ENCODE measurements at places on chromosomes 1 and 21.

DNA sequence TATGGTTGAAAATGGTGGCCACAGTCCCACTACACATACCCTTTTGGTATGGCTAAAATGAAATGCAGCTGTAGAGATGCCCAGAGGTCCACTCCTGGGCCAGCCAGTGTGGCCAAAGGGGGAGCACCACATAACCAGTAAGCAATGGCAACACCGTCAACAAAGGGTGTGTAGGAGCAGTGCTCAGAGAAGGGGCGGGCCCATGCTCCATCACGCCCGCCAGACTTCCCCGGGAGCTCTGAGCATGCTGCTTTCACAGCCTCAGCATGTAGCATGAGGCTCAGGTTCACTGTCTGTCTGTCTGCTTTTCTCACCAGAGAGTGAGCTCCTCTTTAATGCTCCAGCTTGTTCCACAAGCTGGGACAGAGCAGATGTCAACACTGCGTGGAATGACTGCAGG, 537.6 kb downstream of the MATN1 start:
- DNase-seq, result no peak

- DNase-seq, result no peak
Measured at GRCh38 chr1:243745356-243745755, 104.7 kb downstream of the AKT3 start.

DNA sequence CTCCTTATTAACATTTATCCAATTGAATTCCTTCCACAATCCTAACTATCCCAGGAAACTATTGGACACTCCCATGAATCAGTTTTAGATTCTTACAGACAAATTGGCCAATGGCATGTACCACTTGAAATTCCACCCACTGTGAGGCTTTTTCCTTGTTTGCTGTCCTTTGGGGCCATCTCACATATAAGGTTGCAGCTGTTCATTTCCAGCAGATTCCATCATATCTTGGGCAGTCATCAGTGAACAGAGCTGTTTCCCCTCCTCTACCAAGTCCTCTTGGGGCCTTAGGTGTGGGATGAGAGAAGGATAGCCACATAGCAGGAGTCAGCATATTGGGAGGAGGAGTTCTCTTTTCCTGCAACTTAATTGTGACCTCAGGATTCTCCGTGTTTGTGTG, 109.1 kb downstream of the HHAT start:
- no peak for DNase-seq

DNA sequence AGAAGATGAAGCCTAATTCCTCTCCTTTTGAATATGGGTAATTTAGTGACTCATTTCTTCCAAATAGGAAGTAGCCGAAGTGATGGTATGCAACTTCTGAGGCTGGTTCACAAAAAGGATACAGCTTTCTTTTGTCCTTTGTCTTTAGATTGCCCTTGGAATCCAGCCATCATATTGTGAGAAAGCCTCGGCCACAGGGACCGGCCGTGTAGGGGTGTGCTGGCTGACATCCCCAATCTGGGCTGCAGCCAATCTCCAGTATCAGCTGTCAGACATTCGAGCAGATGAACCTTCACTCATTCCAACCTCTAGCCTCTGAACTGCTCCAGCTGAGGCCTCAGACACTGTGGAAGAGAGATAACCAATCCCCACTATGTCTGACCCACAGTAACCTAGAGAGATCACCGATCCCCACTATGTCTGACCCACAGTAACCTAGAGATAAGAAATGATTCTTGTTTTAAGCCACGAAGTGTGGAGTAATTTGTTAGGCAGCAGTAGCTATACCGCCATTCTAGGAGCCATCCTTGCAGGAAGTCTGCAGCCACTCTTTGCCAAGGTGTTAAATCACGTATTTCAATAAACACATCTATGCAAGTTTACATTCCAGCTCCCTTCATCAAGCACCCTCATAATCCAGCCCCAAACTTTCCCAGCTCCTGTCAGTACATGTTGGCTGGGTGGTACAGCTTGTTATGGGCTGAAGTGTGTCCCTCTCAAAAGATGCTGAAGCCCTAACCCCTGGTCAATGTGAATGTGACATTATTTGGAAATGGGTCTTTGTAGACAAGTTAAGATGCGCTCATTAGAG, 2.9 kb upstream of the DIP2A start:
- DNase-seq, result no peak

DNA sequence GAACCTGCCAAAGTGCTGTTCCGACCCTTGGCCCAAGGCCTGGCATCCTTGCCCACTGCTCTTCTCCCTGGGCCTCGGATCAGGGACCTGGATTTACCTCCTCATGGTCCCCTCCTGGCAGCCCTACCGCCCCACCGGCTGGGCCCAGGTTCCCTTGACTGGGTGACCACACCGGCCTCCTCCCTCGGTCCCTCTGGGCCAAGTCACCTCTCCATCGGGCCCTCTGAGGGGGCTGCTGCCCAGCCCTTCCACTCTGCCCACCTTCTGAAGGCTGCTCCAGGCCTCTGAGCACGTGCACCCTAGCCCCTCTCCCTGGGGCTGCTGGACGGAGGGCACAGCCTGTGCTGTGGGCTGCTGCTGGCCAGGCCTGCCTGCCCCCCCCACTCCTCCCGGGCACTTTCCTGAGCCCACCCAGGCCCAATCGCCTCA, 9.3 kb upstream of the MMEL1 start:
- no peak for DNase-seq

All from activated CD4-positive, alpha-beta T cell treated with anti-CD3 and anti-CD28 coated beads, Interleukin-2, amount 50 U/mL, for 24 hours (primary cell).